ENCODE measurements at places on chromosomes 4 and X. TPM values are rescaled to one million over a fixed set of nuclear protein-coding genes. Genes with fewer than 3 reads are reported as not detected.

TMSB15C gene
- 16.5 TPM for total RNA-seq

GPRASP2 gene
- total RNA-seq: 8.5 TPM

MID1 gene
- 22.4 TPM for total RNA-seq

MAGEA11 gene
- total RNA-seq: 0.19 TPM

CTAG1B gene
- total RNA-seq: not detected

GAGE1 gene
- not detected for total RNA-seq

AFF2 gene
- 12.6 TPM for total RNA-seq

DNA sequence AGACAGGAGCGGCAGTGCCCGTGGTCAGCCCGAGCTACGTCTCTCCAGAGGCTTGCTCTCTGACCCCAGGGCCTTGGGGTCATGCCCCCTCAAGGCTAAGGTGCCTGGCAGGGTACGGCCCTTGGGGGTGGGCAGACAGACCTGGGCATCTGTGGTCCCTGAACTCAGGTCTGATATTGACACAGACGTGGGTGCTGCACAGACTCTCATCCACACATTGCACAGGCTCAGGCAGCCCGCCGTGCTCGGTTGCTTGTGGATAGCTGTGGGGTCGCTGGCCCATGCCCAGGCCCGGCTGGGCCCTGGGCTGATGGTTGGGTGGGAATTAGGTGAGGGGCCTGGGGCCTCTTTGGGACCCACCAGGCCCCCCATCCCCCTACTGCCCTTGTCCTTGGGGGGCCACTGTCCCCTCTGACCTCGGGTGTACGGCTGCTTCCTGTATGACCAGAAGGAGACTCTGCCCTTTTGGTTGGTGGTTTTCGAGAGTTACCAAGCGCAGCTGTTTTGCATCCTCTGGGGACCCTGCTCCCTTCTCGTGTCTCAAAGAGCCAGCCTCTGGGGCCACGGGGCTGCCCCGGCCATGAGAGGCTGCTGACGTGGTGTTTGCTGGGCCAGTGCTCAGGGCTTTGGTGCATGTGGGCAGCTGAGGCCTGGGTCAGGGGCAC lies 10.1 kb downstream of the FGFRL1 start:
- no peak for DNase-seq

DNA sequence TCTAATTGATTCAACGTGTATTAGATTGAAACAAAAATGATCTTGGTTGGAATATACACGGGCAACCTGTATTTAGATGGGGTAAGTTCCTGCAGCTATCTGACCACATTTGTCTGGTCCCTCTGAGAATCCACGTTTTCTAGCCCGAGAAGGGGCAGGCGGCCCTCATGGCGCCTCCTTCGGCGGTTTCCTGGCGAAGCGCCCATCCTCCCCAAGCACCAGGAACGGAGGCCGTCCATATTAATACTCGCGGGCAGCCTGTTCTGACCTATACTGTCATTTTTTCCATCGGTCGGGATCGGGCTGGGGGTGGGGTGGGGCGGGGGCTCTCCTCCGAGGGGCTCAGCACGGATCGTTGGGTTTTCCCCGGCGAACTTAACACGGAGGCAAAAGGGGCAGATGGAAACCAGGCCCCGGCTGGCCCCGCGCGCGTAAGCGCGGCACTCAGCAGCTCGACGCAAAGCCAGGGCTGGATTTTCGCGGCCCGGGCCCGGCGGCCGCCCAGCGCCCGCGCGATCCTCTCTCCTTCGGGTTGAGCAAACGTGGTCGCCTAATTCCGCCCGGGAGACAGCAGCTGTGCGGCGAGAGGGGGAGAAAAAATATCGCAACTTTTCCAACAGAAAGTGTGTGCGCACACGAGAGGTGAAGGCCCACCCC lies 77.2 kb upstream of the BCOR start:
- peak; percentile 77 for DNase-seq

DNA sequence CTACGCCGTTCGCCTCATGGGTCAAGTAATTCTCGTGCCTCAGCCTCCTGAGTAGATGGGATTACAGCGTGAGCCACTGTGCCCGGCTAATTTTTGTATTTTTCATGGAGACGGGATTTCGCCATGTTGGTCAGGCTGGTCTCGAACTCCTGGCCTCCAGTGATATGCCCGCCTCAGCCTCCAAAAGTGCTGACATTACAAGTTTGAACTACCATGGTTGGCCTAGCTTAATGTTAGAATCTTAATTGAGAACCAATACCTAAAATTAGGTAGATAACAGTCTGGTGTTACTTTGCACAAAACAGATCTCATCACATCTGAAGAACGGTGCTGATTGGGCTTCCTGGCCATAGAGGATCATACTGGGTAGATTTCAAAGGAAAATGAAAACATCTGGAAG lies 184.9 kb downstream of the VEGFC start:
- DNase-seq: no peak

- DNase-seq: no peak
Measured at GRCh38 chr4:120540625-120541024, 381.9 kb downstream of the PRDM5 start.

DNA sequence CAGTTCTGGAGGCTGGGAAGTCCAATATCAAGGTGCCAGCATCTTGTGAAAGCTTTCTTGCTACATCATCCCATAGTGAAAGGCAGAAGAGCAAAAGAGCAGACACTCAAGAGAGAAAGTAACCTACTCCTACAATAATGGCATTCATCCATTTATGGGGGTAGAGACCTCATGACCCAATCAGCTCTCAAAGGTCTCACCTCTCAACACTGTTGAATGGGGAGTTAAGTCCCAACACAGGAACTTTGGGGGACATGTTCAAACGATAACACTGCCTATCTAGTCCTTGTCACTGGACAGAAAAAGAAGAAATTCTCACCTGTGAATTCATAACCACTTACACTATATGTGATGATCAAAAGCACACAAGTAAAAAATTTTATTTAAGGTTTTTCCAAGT lies 6.6 kb upstream of the NFKB1 start:
- DNase-seq: no peak

DNA sequence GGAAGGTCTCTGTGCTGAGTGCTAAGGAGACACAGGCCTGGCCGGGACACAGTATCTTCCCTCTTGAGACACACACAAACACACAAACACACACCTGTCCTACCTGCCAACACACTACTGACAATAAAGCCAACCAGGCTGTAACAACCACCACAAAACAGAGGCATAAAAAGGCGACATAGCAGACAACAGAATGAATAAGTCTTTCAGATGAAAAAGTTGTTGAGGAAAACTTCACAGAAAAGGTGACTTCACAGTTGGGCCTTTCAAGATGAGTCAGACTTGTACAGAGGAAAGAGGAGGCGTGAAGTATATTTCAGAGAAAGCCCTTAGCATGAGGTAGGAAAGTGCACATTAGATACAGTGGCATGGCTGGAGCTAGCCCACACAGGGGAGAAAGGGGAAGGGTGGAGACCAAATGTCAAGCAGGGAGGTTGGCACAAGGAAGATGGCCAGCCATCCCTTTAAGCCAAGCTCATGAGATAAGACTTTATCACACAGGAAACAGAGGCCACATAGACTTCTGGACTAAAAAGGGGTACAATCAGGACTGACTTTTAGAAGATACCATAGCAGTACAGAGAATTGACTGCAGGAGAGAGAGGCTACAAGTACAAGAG lies 54.0 kb downstream of the SLC9A7 start:
- DNase-seq: no peak

DNA sequence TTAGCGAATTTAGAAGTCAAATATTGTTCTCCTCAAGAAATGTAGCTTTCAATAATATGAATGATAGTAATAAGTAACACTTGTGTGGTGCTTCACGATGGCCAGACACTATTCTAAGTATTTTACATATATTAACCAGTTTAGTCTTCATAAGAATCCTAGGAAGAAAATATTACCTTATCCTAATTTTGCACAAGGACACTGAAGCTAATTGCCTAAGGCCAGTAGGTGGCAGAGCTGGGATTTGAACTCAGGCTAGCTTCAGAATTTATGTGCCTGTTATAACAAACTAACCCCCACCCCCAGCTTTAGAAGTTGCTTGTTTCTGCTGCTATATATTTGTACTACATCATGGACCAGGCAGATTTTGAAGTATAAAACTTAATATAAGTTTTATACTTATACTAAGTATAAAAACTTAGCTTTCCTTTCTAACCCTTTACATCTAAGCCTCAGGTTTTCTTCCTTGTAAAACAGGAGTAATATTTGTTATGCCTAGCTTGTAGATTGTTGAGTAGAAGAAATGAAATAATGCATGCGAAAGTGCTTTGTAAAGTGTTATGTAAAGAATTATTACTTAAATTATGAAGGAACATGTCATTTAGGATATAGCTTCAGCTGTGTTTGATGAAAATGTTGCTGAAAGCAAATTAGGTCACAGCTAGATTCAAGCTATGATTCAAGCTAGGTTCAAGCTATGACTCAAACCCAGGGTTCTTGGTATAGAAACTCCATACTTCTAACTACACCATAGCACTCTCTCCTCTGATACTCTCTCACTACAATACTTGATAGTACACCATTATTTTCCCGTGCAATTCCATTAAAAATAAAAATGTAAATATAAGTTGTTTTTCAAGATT lies 4.2 kb upstream of the CDS1 start:
- DNase-seq: no peak

DNA sequence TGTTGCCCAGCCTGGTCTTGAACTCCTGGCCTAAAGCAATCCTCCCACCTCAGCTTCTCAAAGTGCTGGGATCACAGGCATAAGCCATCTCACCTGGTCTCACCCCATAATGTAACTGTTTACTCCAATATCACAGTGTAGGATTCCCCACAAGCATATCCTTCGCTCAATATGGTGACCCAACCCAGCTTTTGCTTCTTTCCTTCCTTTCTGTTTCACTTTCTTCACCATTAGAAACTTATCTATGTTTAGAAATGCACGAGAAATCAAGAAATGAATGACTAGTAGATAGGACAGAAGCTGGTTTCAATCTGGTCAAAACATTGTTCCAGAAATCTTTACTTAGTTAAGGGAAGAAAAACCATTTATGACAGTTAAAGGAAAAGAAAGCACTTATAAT lies 18.9 kb downstream of the TSPAN5 start:
- no peak for DNase-seq

- DNase-seq: no peak
Measured at GRCh38 chr4:20428436-20429160, 176.9 kb downstream of the SLIT2 start.

DNA sequence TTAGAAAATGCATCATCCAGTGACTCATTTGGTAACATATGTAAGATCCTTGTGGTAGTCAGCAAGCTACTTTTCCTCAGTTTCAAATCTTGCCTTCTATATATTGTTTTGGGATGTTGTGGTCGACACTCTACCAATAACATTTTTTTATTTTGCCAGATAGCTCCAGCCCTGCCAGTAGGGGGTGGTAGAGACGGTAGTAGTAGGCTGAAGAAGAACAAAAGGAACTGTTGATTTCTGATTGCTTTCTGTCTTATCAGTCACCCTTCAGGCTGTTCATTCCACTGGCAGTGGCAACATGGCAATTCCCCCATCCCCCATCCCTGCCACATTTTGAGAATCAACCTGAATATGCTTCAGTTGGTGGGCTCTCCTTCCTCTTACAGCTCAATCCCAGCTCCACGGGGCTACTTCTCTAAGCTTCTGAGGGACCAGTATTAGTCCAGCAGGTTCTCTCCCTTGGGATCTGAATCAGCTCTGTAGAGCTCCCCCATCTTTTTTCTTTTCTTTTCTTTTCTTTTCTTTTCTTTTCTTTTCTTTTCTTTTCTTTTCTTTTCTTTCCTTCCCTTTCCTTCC lies 171.5 kb upstream of the VEGFC start:
- DNase-seq: no peak

GRCh38 chr4:73230865-73231517 lies 27.6 kb downstream of the ANKRD17 start:
- no peak for DNase-seq

All from type B pancreatic cell (in vitro differentiated cells).